GM23248 (cell line): ENCODE measurements at places on chromosomes 16 and 17. TPM values are rescaled to one million over a fixed set of nuclear protein-coding genes. Genes with fewer than 3 reads are reported as not detected.

The MVP gene
- 272 and 296 TPM in 2 replicates for total RNA-seq

The SECTM1 gene
- 1.4 and 3.0 TPM in 2 replicates for total RNA-seq

The MEIOC gene
- total RNA-seq, result not detected in 2 replicates

The CCL8 gene
- total RNA-seq, result not detected in 2 replicates

The CHD3 gene
- 56.5 and 73.6 TPM in 2 replicates for total RNA-seq

The RRAD gene
- 0.22 and 1.1 TPM in 2 replicates for total RNA-seq

The GCGR gene
- not detected in 2 replicates for total RNA-seq

The TBL3 gene
- total RNA-seq, result 43.7 and 68.5 TPM in 2 replicates

The SRR gene
- 24.2 and 26.3 TPM in 2 replicates for total RNA-seq

The MT1F gene
- total RNA-seq, result 1.1 TPM in 1 of 2 replicates, not detected in the other

The KDM6B gene
- 0.76 and 1.3 TPM in 2 replicates for total RNA-seq

The GRAP gene
- not detected in 2 replicates for total RNA-seq

The CHD9NB gene
- total RNA-seq, result 0.22 and 0.25 TPM in 2 replicates

The TBC1D3K gene
- total RNA-seq, result not detected in 2 replicates

The TMEM114 gene
- total RNA-seq, result not detected in 2 replicates

The GINS2 gene
- 3.8 and 9.9 TPM in 2 replicates for total RNA-seq

The MOSMO gene
- total RNA-seq, result 11.7 and 17.1 TPM in 2 replicates

The CTRL gene
- total RNA-seq, result 0.76 TPM in 1 of 2 replicates, not detected in the other

The TP53TG3C gene
- not detected in 2 replicates for total RNA-seq

The VWA3A gene
- total RNA-seq, result not detected in 2 replicates

The CEP295NL gene
- total RNA-seq, result 0.11 and 1.0 TPM in 2 replicates

The NPIPB4 gene
- 2.8 and 14.6 TPM in 2 replicates for total RNA-seq

The IL17C gene
- total RNA-seq, result not detected in 2 replicates

The CNGB1 gene
- total RNA-seq, result not detected in 2 replicates

The EMP2 gene
- 23.0 and 26.0 TPM in 2 replicates for total RNA-seq

The CLDN6 gene
- not detected in 2 replicates for total RNA-seq
